ENCODE measurements at places on chromosomes 2 and 18.

- DNase-seq, result no peak
Measured at GRCh38 chr2:69753659-69754363, 11.9 kb downstream of the ANXA4 start.

DNA sequence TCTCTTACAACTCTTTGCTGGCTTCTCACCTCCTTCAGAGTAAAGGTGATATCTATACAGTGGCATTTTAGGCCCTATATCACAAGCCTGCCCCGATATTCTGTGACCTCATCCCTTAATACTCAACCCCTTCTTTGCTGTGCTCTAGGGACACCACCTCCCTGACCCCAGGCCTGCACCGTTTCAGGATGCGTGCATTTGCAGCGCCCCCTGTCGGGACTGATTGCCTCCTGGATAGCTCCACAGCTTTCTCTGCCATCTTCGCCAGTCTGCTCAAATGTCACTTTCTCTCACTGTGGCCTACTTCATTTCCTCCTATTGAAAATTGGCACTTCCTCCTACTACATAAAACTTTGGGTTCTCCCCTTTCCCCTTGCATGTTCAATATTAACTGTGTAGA is 289.6 kb downstream of the SOCS6 start:
- DNase-seq, result no peak

DNA sequence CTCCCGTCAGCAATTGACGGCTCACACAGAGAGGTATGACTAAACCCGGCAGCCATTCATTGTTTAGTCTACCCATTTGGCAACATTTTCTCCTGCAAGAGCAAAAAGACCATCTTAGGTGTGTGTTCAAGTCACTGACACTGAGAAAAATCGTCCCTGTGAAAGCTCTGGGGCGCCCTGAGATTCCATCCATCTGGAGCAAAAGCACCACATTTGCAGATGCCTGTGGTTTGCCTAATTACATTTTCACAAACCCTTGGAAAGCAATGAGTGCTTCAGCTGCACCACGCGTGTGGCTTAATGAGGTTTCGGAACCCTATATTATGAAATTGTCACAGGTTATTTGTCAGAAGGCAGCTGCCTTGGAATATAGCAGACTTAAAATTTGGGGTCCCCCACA is 110.7 kb upstream of the PTPRM start:
- DNase-seq, result no peak

- no peak for DNase-seq
Measured at GRCh38 chr18:58581265-58581664, 47.6 kb downstream of the ALPK2 start.

DNA sequence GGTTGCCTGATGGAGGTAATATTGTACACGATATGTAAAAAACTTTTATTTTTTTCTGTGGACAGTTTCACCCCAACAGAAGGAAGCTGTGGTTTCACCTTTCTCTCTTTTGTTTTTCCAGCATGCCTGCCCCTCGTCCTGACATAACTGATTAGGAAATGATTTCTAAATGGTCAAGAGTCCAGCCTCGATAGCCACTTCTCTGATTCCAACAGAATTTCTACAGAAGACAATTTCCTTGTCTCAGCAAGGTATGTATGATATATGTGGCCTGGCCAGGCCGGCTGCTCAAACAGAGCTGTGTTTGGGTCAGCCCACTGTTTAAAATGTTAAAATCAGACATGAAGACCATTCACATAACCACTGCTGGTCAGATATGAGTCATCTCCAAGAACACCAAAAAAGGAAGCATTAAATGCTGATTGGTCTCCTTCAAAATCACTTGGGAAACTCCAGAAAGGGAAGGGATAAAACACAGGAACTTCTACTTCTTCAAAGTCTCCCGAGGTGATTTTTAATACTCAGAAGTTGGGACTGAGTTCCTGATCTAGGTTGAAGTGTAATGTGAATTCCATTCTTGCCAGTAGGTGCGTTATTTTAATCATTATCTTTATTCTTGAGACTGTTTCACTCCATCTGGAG is 22.3 kb downstream of the ATP8B1 start:
- DNase-seq, result no peak

- no peak for DNase-seq
Measured at GRCh38 chr2:237604960-237605359, 14.4 kb upstream of the RAB17 start.

- DNase-seq, result no peak
Measured at GRCh38 chr2:67641312-67642045, 244.3 kb downstream of the ETAA1 start.

Data from stimulated activated CD8-positive, alpha-beta memory T cell treated with anti-CD3 and anti-CD28 coated beads, Interleukin-4, amount 100 ng/mL, for 1 hour (primary cell).